SK-N-DZ (cell line): ENCODE measurements at places on chromosomes 13 and 19.

GRCh38 chr19:19530423-19530804, 1.7 kb downstream of the YJEFN3 start:
- no peak for DNase-seq

DNA sequence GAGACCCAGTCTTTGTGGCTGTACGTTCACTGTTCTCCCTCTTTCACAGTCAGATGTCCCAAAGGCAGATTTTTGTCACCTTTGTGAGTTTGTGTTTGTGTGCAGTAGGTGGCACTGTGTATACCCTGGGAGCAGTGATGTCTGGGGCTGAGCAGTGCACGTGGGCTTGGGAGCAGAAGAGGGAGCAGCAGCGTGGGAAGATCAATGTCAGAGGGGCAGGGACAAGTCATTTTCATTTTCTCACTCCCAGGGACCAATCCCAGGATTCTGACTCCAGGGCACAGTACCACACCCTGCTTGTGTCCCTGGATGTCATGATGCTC, 2.0 kb upstream of the PSG6 start:
- DNase-seq = no peak

- DNase-seq = no peak
These were observed 1.1 kb upstream of the C19orf85 start for GRCh38 chr19:55465460-55466240.

- DNase-seq = no peak
These were observed 8.8 kb downstream of the GPC6 start for GRCh38 chr13:93235258-93236015.

DNA sequence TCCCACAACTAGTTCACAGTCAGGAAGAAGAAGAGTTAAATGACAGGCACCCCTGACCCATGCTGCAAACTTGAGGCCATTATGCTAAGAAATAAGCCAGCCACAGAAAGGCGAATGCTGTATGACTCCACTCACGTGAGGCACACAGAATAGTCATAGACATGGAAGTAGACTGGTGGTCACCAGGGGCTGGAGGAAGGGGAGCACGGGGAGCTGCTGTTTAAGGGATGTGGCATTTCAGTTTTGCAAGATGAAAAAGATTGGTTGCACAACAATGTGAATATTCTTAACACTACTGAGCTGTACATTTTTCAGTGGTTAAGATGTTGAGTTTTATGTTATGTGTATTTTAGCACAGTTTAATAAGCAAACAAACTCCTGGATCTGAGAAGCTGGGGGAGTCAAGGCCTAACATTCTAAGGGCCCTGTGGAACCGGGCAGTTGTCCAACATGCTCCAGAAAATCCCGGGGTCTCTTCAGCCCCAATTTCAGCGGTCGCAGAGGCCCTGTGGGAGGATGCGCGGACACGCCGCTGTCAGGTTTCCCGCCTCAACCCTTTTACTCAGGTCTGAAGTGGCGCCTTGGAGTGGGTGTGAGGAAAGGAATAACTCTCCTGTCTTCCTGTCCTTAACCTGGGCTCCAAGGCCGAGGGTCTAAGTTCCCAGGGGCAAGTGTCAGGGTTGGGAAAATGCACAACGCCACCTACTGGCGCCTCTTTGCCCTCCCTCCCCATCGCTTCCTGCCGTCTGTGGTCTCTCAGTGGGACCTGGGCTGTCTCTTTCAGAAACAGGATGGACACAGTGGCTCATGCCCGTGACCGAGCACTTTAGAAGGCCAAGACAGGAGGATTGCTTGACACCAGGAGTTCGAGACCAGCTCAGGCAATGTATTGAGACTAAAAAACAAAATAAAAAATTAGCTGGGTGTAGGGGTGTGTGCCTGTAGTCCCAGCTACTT, 4.4 kb upstream of the TMEM272 start:
- peak; percentile 54 for DNase-seq

DNA sequence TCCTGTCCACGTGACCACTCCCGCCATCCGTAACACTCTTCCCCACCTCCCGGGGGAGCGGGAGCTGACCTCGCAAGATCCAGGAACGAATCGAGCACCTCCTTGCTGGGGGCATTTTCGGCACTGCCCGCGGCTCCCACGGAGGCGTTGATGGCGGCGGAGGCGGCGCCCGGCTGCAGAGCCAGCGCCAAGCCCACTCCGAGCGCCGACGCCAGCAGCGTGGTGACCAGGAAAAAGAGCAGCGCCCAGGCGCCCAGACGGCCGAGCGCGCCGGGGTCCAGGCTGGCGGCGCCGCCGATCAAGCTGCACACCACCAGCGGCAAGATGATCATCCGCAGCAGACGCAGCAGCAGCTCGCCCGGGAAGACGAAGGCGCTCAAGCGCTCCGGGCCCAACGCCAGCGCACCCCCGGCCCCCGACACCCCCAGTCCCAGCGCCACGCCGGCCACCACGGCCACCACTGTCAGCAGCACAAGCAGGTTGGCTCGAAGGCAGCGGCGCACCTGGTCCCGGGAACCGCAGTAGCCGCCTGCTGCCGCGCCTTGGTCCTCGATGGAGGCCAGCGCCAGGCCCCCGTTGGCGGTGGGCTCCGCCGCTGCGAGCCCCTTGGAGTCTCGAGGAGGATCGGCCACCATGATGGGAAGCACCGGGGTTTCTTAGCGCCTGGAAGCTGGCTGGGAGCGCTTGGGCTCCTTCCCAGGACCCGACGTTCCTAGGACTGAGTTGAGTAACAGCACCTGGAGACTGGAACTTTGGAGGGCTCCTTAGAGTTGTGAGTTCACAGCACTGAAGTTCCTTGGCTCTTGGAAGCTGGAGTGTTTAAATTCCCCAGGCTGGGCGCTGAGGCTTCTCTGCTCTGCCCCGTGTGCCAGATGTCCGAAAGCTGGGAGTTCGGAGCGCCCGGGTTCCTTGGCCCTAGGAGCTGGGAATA, 798 bp downstream of the SLC1A5 start:
- DNase-seq = peak; percentile 59
